ENCODE measurements at places on chromosomes 12 and 14. TPM values are rescaled to one million over a fixed set of nuclear protein-coding genes. Genes with fewer than 3 reads are reported as not detected.
A peak's percentile ranks its signal among the peaks of the same experiment; 100 is the strongest.

TNS2 gene
- 307 TPM for total RNA-seq

HELB gene
- 10.2 TPM for total RNA-seq

GARIN6 gene
- not detected for total RNA-seq

- no peak for DNase-seq
- H3K36me3 ChIP-seq: no peaks in the 10 kb centered on the region
Measured at GRCh38 chr14:105203701-105204100, 22.6 kb upstream of the NUDT14 start.

- H3K4me1 ChIP-seq: peaks cover 26% of the 10 kb centered on the region
- no peaks in the 10 kb centered on the region for H3K36me3 ChIP-seq
- no peak overlapping the region for H3K4me3 ChIP-seq
Measured at GRCh38 chr12:26790645-26790994, 42.4 kb downstream of the ITPR2 start.

DNA sequence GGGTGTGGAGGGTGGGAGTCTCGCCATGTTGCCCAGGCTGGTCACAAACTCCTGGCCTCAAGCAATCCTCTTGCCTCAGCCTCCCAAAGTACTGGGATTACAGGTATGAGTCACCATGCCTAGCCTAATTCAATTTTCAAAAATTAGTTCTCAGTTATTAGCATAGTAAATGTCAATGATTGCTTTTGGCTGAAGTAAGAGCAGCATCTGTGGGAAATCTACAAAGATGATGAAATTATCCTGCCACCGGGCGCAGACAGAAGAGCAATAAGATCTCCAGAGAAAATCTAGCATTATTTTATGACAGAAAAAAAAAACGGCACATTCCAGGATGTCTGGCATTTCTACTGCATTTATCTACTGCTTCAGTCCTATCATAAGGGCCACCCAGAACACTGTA is 97.9 kb upstream of the DAAM1 start:
- no peaks in the 10 kb centered on the region for H3K4me1 ChIP-seq
- no peak overlapping the region for H3K4me3 ChIP-seq
- no peak for DNase-seq
- no peaks in the 10 kb centered on the region for H3K36me3 ChIP-seq

DNA sequence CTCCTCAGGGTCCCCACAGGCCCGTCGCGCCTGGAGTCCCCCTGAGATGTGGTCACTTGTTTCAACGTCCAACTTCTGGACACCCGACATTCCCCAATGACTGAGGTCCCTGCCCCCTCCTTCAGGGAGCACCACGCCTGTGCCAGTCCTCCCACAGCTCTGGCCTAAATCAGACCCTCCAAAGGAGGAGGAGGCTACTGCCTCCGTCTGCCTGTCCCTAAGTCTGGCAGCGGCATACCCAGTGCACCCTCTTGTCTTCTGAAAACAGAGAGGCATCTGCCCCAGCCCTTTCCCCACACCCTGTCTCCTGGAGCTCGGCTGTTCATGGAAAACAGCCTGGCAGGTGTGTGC is 46.2 kb downstream of the TESC start:
- no peaks in the 10 kb centered on the region for H3K36me3 ChIP-seq
- no peak overlapping the region for H3K4me3 ChIP-seq
- no peaks in the 10 kb centered on the region for H3K27me3 ChIP-seq

DNA sequence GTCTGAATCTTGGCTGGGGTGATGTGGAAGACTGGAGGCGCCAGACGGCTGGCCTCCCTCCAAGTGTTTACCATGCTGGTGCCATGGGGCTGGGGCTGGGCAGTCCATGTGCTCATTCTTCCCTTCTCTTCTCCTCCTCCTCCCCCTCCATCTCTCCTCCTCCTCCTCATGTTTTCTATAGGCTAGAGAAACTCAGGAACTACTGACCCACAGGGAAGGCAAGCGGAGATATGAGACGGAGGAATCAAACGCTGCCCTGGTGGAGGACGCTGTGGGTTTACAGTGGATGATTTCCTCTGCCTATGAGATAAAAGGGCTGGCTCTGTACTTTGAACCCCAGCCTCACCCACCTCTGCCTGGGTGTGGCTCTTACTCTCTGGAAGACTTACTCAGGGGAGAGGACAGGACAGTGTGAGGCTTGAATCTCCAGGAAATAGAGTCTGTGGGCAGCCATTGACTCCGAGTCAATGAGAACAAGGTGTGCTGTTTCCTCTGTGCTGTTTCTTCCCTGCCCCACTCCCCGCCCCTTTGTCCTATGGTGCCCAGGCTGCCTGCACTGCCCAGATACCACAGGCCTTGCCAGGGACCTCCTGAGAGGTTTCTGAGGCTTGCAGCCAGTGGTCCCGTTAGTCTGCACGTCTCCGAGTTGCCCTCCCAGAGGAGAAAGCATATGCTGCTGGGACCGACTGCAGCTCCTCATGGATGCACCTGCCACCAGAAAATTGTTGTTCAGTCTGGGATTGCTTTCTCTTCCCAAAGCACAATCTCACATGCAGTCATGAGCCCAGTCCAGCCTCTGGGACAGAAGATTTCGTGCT is 132.6 kb upstream of the ARHGAP5 start:
- no peaks in the 10 kb centered on the region for H3K36me3 ChIP-seq
- H3K4me1 ChIP-seq: no peaks in the 10 kb centered on the region
- DNase-seq: no peak
- no peak overlapping the region for H3K4me3 ChIP-seq
- H3K27ac ChIP-seq: no peak overlapping the region
- no peaks in the 10 kb centered on the region for H3K27me3 ChIP-seq

DNA sequence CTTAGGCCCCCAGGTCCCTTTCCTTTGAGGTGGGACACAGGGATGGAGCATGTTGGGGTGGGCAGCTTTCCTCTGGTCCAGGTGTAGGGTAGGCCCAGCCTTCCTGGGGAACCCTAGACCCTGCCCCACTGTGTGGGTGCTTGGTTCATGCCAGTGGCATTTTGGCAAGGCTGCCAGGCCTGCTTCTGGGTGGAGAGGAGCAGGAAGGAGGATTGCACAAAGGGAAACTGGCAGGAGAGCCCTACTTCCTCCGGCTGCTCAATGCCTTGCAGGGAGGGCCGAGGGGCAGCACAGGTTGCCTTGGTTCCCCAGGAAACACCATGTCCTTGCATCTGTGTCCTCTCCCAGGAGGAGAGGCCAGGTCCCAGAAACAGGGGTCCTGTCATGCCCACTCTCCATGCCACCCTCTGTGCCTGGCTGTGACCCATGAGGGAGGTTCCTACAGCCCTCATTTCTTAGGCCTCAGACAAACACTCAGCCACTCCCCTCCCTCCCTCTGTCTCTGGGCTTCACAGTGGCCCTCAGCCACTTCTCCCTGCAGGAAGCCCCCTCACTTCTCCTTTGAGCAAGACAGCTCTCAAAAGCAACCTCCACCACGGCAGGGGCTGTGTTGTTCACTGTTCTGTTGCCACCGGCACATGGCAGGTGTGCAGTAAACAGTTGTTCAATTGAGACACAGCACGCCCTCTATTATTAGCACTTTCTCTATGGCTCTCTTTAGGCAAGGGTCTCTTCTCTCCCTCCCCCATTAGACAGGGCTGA is 6.8 kb upstream of the KRT80 start:
- peaks cover 31% of the 10 kb centered on the region for H3K4me1 ChIP-seq
- peak overlapping the region; percentile 13 for H3K27ac ChIP-seq
- no peak overlapping the region for H3K4me3 ChIP-seq
- no peak for DNase-seq
- no peaks in the 10 kb centered on the region for H3K36me3 ChIP-seq
- no peaks in the 10 kb centered on the region for H3K27me3 ChIP-seq

GRCh38 chr14:87944987-87945604 is 47.9 kb downstream of the GALC start:
- H3K4me3 ChIP-seq: no peak overlapping the region
- H3K27ac ChIP-seq: no peak overlapping the region
- H3K36me3 ChIP-seq: peaks cover 21% of the 10 kb centered on the region
- no peak for DNase-seq
- no peaks in the 10 kb centered on the region for H3K27me3 ChIP-seq

- H3K4me3 ChIP-seq: peak overlapping the region; percentile 68
- no peaks in the 10 kb centered on the region for H3K27me3 ChIP-seq
- no peak for DNase-seq
Measured at GRCh38 chr14:21096978-21097635, 1.3 kb downstream of the ZNF219 start.

TMBIM6 gene
- total RNA-seq: 244 TPM

- H3K4me1 ChIP-seq: no peaks in the 10 kb centered on the region
- H3K4me3 ChIP-seq: no peak overlapping the region
- no peak overlapping the region for H3K27ac ChIP-seq
- no peak for DNase-seq
Measured at GRCh38 chr12:39755478-39755877, 135.9 kb upstream of the ABCD2 start.

DNA sequence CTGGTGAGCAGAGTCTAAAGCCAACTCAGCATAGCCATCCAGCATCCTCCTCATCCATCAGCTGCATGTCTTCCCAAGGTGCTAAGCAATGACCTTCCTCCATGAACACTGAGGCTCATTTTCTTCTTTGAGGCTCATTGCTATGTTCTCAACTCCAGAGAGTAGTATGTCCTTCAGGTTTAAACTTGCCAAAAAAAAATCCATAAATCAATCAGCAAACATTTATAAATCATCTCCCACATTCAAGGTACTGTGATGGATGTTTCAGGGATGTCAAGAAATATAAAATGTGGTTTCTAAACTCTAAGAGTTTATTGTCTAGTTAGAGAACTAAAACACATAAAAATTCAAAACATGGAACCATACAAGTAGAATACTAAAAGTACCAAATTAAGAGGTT is 29.8 kb upstream of the MDM1 start:
- H3K27me3 ChIP-seq: no peaks in the 10 kb centered on the region
- H3K4me3 ChIP-seq: no peak overlapping the region
- H3K4me1 ChIP-seq: peaks cover 10% of the 10 kb centered on the region
- no peak overlapping the region for H3K27ac ChIP-seq

ARHGEF40 gene
- total RNA-seq: 61.7 TPM

GRCh38 chr14:32710731-32711680 is 227.7 kb upstream of the NPAS3 start:
- H3K27me3 ChIP-seq: no peaks in the 10 kb centered on the region
- peaks cover 23% of the 10 kb centered on the region for H3K4me1 ChIP-seq
- H3K4me3 ChIP-seq: no peak overlapping the region

RERG gene
- total RNA-seq: 120 TPM

DNA sequence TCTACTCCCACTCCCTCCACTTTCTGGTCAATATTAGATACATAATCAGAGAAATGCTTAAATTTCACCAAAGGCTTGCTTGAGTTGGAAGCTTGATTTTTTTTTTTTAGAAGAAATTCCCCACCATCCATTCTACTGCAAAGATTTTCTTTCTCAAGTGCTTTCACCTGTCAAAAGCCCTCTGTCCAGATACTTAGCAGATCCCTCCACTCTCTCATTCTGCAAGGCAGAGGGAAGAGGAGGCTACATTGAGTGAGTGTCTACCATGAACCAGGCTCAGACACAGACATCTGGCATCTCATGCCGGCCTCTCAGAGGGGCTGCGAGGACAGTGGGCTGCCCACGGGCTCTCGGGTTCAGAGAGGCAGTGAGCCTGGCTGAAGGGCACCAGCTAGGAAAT is 127.6 kb upstream of the GSC start:
- H3K27me3 ChIP-seq: no peaks in the 10 kb centered on the region
- no peaks in the 10 kb centered on the region for H3K36me3 ChIP-seq
- no peak overlapping the region for H3K27ac ChIP-seq
- no peaks in the 10 kb centered on the region for H3K4me1 ChIP-seq
- H3K4me3 ChIP-seq: no peak overlapping the region

JPH4 gene
- total RNA-seq: 1.3 TPM

NKX2-8 gene
- total RNA-seq: not detected

DNA sequence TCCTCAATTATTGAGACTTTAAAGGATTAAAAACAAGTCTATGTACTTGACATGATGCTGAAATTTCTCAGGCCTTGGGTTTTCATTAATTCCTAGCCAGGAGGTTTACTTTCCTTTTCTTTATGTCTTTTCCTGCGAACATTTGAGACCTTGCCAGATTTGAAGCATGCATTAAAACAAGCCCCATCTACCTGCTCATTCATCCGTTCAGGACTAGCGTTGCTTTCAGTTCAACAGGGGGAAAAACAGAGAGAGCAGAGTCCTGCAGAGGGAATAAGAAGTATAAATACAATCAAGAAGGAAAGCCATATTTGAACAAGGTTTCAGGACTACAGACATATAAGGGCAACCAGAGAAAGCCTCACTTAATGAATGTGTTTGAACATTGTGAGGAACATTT is 542.4 kb downstream of the DIO2 start:
- H3K4me1 ChIP-seq: no peaks in the 10 kb centered on the region
- H3K4me3 ChIP-seq: no peak overlapping the region
- H3K27ac ChIP-seq: no peak overlapping the region
- no peaks in the 10 kb centered on the region for H3K27me3 ChIP-seq
- no peak for DNase-seq
- no peaks in the 10 kb centered on the region for H3K36me3 ChIP-seq

- peaks cover 16% of the 10 kb centered on the region for H3K4me1 ChIP-seq
- no peaks in the 10 kb centered on the region for H3K27me3 ChIP-seq
- no peak overlapping the region for H3K4me3 ChIP-seq
- H3K27ac ChIP-seq: no peak overlapping the region
- H3K36me3 ChIP-seq: no peaks in the 10 kb centered on the region
Measured at GRCh38 chr14:58697266-58697929, 59.6 kb downstream of the DACT1 start.

- no peaks in the 10 kb centered on the region for H3K36me3 ChIP-seq
- no peak for DNase-seq
- no peak overlapping the region for H3K27ac ChIP-seq
- H3K4me3 ChIP-seq: no peak overlapping the region
- H3K27me3 ChIP-seq: no peaks in the 10 kb centered on the region
- no peaks in the 10 kb centered on the region for H3K4me1 ChIP-seq
Measured at GRCh38 chr14:95299271-95299670, 20.4 kb downstream of the CLMN start.

DNA sequence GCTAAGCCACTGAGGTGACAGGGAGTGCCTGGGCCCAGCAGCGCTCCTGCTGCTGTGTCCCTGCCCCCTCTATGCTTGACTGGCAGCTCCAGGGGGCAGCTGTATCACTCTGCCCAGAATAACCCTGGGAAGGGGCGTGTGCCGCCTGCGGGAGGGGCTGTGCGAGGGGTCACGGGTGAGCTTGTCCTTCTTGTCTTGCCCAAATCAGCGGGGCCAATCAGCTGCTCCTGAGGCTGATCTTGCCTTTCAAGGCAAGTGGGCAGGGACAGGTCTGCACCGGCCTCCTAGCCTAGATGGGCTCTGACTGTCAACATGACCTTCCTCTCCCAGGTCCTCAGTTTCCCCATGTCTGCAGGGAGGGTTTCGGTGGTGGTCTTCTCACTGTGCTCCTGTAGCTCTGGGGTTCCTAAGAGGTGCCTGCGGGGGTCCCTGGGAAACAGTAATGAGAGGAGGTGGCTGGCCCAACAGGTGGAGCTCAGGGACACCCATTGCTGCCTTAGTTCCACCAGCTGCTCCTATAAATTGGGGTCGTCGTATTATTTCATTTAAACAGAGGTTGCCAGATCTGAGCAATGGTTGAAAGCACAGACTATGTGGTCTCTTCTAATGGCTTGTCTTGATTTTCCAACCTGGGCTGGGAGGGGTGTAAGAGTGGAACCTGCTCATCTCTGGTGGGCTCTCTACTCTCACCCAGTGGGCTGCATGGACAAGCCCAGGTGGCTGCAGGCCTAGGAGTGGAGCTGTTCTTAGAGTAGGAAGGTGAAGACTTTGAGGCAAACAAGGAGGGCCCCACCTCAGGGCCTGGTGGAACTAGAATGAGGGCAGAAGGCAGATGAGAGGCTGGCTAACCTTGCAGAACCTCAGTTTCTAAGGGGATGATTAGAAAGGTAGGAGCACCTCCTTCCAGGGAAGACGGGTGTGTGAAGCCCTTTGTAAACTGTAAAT is 11.7 kb downstream of the RTL1 start:
- no peak for DNase-seq
- H3K27me3 ChIP-seq: no peaks in the 10 kb centered on the region
- H3K4me1 ChIP-seq: no peaks in the 10 kb centered on the region
- H3K4me3 ChIP-seq: no peak overlapping the region
- H3K36me3 ChIP-seq: no peaks in the 10 kb centered on the region
- no peak overlapping the region for H3K27ac ChIP-seq

CDCA3 gene
- 1.9 TPM for total RNA-seq
